ENCODE measurements at places on chromosomes 4 and X.
A peak's percentile ranks its signal among the peaks of the same experiment; 100 is the strongest.

DNA sequence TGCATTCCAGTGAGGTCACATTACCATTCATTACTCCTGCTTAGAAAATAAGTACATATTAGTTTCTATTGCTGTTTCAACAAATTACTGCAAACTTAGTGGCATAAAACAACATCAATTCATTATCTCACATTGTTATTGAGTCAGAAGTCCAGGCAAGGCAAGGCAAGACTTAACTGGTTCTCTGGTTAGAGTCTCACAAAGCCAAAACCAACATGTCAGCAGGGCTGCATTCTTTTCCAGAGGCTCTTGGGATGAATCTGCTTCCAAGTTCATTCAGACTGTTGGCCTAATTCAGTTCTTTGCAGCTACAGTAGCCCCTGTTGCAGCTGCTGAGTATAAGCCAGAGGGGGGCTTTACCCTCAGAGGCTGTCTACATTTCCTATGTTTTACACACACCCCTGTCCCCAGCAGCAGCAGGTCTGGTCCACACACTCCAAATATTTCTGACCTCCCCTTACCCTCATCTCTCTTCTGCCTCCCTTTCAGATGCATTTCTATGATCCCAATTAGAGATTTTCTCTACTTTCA is 892.1 kb upstream of the EPHA5 start:
- no peak for DNase-seq

GRCh38 chrX:120759685-120760084 is 116.0 kb downstream of the CT47B1 start:
- DNase-seq: no peak

DNA sequence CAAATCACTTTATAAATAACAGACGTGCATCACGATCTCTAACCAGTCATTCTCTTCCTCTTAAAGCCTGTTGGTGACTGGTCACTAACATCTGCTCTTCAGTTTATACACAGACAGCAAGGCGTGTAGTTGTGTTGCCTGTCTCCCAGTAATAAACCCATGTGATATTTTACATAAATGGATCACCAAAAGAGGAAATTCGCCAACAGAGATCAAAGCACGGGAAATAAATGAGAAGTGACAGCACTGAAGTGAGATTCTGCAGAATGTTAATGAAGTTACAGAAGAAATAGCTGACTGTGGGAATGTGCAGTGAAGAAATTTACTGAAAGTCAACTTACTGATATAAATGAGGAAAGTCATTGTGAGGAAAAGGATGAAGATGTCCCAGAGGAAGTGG is 47.0 kb downstream of the AFF1 start:
- DNase-seq: no peak

DNA sequence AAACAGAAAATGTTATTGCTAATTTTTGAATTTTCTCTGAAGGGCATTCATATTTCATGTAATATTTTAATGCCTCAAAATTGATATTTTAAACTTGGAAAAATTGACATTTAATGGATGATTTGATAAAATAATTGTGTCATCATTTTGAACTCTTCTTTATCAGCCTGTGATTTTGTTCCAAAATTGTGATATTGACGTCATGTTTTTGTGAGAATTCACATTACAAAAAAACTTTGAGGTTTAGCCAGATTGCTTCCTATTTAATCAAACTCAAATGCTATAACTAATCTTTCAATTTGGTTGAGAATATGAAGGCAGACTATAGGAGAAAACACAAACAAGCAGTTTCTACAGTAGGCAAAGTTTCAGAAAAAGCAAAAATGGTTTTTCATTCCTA is 137.4 kb downstream of the GRIA2 start:
- DNase-seq: no peak

DNA sequence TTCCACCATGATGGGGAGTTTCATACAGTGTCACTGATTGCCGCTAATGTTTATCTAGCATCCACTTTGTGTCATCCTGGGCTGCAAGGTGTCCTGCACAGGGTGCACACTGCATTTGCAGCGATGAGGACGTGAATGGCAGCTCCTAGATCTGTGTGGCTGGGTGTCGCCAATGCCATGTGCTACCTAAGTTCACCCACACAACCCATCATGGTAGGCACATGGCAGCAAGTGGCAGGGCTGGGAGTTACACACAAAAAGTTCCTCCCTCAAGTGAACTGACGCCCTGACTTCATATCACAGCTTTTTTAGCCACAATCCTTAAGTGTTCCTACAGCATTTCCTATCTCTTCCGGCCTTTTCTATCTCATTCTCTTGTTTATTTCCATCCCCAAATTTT is 45.9 kb upstream of the SPRY1 start:
- DNase-seq: no peak

- no peak for DNase-seq
Observed at GRCh38 chr4:172666711-172667368, 501.8 kb upstream of the GALNT7 start.

DNA sequence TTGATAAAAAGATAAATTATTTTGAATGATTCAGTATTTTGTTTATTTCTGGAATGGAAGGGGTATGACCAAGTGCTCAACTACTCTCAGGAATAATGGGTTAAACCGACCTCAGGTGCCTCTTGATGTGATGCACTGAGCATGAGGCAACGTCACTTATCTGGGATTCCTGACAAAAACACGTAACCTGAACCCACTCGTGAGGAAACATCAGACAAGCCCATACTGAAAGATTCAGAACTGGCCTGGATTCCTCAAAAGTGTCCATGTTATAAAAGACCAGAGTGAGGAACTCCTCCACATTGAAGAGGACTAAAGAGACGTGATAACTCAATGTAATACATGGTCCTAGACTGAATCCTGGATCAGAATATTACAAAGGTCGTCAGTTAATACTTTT is 144.0 kb downstream of the FNIP2 start:
- no peak for DNase-seq

DNA sequence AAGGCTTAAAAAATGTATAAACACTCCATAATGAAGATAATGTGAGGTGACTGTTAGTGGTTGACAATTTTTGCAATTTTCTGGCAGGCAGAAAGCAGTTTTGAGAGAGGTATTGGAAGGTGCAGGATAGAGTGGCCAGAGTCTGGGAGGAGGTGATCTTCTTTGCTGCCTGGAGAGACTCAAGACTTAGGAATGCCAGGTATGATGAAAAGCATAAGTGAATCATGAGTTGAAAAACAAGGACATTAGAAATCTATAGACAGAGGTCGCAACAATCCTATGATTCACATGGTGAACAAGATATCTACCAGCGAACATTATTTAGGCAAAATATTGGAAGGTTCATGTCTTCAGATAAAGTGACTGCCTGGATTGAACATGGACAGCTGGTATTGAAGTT is 118.5 kb downstream of the CFAP299 start:
- DNase-seq: no peak

- DNase-seq: peak; percentile 42
Observed at GRCh38 chr4:119663160-119663788, 34.7 kb upstream of the PDE5A start.

GRCh38 chr4:84392951-84393590 is 106.0 kb downstream of the NKX6-1 start:
- no peak for DNase-seq

DNA sequence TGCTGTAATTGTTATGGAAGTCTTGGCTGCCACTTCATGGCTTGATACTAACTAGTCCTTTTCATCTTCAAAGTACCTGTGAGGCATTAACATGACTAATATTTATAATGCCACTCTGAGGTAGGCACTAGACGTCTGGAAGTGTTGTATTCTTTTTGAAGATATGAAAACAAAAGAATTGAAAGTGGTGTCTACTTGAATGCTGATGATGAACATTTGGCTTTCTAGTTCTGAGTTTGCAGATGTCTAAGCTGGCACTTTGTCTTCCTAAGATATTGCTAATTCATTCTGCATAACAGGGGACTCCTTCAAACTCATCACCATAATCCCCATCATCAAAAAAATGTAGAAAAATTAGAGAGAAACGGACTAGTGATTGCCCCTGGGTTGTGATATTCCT is 41.6 kb upstream of the HAND2 start:
- peak; percentile 59 for DNase-seq

DNA sequence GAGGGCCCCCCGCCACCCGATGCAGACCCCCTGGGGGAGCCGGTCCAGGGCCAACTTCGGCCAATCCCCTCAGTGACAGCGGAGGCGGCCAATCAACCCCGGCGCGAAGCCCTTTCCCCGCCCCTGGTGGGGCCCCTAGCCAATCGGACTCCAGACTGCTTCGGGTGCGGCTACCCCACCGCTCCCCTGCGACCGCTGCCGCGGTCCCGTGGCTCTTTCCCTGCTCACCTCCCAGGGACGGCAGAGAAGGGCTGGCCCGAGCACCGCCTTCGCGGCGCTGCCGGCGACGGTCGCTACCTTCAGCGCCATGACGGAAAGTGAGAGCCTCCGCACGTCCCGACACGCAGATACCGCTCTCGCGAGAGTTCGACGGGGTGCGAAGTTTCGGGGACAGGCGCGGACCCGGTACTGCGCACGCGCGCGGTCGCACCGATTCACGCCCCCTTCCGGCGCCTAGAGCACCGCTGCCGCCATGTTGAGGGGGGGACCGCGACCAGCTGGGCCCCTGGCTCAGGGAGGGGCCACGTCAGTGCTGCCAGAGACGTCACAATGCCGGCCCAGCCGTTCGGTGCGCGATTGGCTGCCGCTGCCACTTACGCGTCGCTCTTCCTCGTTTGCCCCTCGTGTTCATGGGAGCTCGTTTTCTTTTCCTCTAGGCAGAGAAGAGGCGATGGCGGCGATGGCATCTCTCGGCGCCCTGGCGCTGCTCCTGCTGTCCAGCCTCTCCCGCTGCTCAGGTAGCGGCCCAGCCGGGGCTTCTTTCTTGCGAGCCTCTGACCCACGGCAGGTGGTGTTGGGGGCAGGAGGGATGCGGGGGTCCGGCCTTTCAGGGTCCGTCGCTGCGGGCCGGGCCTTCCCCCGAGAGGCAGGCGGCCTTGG is at the start of the genes IDH3G and SSR4:
IDH3G (minus strand) TSS at position 358 of the 879 bp plus-strand sequence; CDS start at position 309, 49 bp downstream.
SSR4 (plus strand) TSS at position 651 of the 879 bp plus-strand sequence; CDS start at position 671, 20 bp downstream.
- peak; percentile 94 for DNase-seq

GRCh38 chr4:11973270-11973669 is 544.6 kb upstream of the HS3ST1 start:
- DNase-seq: no peak

GRCh38 chrX:54794028-54794427 is 4.0 kb downstream of the ITIH6 start:
- DNase-seq: no peak

DNA sequence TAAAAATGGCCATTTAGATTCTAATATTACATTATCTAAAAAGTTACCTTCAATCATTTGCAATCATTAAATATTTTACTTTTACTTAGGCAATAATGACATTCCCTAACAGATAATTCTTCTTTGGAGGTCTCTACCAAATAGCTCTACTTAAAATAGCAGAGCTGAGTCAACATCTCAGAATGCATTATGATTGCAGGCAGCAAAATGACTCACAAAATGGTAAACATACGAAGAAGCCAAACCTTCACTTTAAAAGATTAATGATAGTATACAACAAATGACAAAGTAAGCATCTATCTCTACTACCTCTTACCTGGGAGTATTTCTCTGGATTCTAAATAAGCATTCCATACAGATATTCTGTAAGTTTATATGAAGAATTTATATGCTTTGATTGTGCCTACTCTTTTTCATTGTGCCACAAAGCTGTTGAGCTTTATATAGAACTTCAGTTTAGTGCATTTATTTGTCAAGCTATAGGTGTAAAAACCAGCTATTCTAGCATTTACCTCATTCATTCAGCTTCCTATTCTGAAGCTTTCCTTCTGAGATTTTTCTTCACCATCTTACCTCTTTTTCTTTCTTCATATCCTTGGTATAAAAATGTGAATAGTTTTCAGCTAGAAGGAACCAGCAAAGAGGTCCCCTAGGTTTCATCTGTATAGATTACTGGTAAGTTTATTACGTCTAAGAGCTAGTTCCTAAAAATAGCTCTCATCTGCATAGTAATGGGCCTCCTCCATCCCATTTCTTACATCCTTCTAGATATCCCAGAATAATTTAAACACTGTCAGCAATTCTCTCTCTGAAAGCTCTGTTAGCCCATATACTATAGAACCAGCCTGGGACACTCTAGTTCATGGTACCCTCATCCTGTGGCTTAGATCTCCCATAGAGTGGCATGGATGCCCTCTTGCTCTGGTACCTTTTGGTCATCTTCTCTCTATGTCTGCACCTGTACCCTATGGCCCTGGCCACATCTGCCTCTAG is 17.2 kb upstream of the SPCS3 start:
- DNase-seq: no peak

DNA sequence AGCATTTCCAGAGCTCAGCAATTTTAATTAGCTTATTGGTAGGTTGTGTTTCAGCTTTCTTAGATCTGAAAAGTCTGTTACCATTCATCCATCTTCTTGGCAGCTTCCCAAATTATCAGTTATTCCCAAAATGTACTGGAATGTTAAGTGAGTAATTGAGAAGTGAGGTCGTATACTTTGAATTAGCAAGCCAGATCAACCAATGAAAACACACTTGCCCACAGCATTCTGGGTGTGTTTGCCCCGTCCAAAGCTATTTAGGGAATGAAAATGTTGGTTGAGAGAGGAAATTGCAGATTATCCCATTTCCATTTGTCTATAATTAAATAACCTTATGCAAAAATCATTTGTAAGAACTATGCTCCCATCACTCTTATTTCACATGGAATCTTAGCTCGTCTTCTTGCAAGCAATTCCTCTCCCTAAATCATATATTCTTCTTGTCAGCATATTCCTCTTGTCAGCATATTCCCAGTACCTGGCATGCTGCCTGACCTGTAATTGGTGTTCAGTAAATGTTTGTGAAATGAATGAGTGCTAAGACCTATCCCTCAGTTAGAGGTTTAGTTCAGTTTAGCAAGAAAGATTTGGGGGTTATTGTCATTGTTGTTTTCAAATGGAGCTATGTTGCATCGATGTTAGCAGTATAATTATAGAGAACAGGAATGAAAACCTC is 23.3 kb upstream of the ANTXR2 start:
- DNase-seq: no peak

- no peak for DNase-seq
Observed at GRCh38 chr4:186169945-186170802, 21.2 kb upstream of the CYP4V2 start.

DNA sequence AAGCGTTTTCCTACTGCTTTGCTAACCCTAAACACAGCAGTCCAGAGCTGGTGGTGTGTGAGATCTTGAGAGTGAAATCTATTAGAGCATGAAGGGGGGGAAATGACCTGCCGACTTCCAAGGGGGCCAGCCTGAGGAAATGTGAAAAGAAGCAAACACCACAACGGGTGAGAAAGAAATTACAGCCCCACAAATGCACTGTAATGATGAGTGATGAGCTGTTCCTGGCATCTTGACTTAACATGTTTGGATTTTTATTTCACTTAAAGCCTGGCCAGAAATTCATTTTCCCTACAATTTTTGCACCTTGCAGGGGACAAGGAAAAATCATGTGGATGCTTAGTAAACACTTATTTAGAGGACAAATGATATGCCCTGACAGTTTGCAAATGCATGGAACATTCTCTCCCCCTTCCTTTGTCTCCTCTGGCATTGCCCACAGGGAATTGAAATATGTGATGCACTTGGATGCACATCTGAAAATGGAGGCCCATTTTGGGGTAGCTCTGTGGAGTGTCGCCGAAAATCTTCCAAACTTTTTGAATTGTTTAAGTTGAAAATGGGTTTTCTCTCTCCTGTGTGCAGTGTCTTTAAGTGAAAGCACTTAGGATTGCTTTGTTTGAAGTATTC is 84.3 kb upstream of the TMEM150C start:
- no peak for DNase-seq

- no peak for DNase-seq
Observed at GRCh38 chr4:110751183-110751582, 128.3 kb upstream of the PITX2 start.

- DNase-seq: no peak
Observed at GRCh38 chrX:17767734-17768133, 30.4 kb downstream of the SCML1 start.

Data from MM.1S (cell line).